ENCODE measurements at places on chromosomes 13 and 19. TPM values are rescaled to one million over a fixed set of nuclear protein-coding genes. Genes with fewer than 3 reads are reported as not detected.
A peak's percentile ranks its signal among the peaks of the same experiment; 100 is the strongest.

DNA sequence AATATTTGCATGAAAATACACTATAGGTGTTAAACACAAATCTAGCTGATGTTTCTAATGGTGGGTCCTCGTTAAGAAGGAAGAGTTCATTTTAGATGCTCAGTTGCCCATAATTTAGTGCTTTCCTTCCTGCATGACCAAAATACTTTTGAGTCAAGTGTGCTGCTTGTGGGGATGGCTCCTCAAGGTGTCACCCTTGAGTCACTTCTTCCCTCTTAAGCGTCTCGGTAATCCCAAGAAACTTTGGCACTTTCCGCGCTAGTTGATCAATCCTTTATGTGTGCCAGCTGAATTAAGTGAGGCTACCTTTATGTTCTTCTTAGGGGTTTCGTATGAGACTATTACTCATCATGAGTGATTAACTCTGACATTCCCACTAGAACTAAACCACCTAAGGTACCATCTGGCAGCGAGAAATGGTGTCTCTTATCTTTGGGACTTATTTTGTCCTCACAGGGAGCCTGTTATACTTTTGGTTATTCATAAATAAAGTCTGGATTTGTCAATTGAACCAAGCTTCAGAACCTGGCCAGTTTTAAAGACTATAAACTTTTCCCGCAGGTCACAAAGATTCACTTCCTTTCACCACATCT lies 106.8 kb downstream of the NHLRC3 start:
- no peaks in the 10 kb centered on the region for H3K27me3 ChIP-seq
- H3K4me1 ChIP-seq = no peaks in the 10 kb centered on the region
- no peaks in the 10 kb centered on the region for H3K36me3 ChIP-seq
- H3K27ac ChIP-seq = peak overlapping the region; percentile 14
- peak; percentile 43 for DNase-seq
- peak overlapping the region; percentile 21 for H3K4me3 ChIP-seq

DNA sequence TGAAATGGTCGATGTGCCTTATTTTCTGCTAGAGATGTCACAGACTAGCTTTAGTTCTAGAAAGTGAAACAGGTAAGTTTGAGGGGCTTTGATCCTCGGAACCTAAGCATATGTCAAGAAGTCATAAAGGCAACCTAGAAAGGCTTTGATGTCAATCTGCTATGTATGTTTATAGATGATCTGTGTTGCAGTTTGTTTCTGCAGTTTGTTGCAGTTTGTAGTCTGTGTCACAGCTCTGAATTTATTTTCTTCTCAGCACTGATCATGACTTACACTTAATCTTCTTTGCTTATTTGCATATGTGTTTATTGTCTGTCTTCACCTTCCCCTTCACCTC lies 5.9 kb downstream of the LSM14A start:
- no peak overlapping the region for H3K4me3 ChIP-seq
- H3K4me1 ChIP-seq = peaks cover 35% of the 10 kb centered on the region
- H3K27ac ChIP-seq = no peak overlapping the region

DNA sequence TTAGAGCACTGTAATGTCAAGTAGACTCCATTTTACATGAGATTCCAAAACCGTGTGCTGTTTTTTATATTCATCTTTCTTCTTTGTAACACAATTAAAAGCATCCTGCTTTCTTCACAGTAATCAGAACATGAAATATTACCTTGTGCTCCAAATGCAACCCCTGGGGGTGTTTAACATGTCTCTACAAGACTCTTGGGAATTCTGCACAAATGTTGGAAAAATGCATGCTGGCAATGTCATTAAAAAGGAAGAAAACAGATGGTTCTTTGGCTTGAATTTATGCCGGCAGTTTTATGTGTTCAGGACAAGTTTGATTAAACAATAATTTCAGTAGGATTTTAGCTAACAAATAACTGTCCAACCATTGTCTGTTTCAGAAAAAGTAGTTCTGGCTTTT lies 159.1 kb downstream of the LIG4 start:
- no peaks in the 10 kb centered on the region for H3K4me1 ChIP-seq
- no peak for DNase-seq
- no peaks in the 10 kb centered on the region for H3K27me3 ChIP-seq
- H3K27ac ChIP-seq = no peak overlapping the region

- H3K4me1 ChIP-seq = no peaks in the 10 kb centered on the region
- DNase-seq = no peak
- H3K4me3 ChIP-seq = no peak overlapping the region
- H3K27me3 ChIP-seq = no peaks in the 10 kb centered on the region
- H3K27ac ChIP-seq = no peak overlapping the region
Measured at GRCh38 chr13:22276616-22277015, 605.7 kb downstream of the FGF9 start.

DNA sequence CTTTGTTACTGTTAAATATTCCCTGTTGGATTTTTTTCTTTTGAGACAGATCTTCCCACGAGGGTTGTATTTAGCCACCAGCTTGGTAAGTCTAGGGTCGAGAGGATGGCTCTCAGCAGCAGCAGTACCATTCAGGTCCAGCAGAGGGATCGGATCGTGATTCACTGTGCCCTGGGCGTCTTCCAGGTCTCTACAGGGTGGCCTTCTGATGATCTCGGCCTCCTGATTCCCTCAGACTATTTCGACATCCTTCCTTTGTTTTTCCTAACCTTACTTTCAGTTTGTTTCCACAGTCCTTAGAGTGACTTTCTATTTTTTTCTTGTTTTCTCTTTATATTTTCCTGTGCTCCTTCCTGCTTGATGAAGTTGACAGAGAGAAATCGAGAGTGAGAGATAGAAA lies 1436.9 kb downstream of the UQCRFS1 start:
- no peak overlapping the region for H3K4me3 ChIP-seq
- H3K27ac ChIP-seq = no peak overlapping the region
- H3K36me3 ChIP-seq = no peaks in the 10 kb centered on the region

- no peak for DNase-seq
- no peaks in the 10 kb centered on the region for H3K27me3 ChIP-seq
Measured at GRCh38 chr13:99636306-99636705, 135.0 kb downstream of the TM9SF2 start.

The UBE2L5 gene
- total RNA-seq = not detected

GRCh38 chr13:93674337-93674755 lies 447.7 kb downstream of the GPC6 start:
- H3K27me3 ChIP-seq = no peaks in the 10 kb centered on the region
- no peak for DNase-seq
- no peaks in the 10 kb centered on the region for H3K36me3 ChIP-seq

DNA sequence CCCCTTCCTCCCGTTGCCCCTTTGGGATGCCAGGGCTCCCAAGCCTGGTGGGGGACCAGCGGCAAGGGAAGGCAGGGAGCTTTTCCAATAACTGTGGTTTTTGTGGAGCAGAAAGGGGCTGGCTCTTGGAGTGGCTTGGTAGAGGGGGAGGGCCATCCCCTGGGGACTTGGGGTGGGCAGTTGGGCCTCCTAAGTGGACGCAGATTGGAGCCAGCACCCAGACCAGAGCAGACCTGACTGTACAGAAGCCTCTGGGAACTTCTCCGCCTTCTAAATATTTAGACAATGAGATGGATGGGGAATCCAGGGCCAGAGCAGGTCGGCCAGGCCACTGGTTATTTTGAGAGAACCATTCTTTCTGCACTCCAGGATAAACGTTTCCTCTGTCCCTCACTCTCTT lies 4.2 kb downstream of the PTGIR start:
- H3K27ac ChIP-seq = peak overlapping the region; percentile 68
- H3K4me1 ChIP-seq = peaks cover 11% of the 10 kb centered on the region
- H3K27me3 ChIP-seq = no peaks in the 10 kb centered on the region
- DNase-seq = no peak

The NLRP5 gene
- 0.98 TPM for total RNA-seq

DNA sequence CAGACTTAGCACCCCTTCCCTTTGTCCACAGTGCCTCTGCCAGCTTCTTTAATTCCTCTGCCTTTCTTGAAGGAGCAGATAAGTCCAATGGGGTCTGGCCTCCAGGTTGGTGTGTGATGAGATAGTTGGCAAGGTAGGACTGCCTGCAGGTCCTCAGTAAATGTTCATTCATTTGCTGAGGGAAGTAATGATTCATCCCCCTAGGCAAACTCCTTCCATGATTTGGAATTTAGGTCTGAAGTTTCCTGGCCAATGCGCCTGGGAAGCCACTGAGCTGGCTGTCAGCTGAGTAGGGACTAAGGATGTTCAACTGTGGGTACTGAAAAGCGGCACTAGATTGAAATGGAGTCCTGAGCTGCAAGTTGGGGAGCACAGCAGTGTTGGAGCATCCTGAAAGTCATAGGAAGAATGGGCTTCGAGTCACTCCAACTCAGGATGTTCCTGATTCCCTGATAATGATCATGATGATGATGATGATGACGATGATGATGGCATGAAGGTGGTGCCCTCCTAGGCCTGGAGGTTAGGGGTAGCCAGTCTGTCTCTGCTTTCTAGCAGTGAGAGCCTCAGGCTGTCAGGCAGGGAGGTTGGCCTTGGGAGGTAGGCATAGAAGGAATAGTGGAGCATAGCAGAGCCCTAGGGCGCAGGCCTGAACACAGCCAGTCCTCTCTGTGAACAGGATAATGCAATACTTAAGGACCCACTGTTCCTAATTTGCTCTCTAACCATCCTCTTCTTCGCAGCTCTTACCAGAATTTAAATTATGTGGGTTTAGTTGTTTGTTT lies 44.7 kb downstream of the COL4A2 start:
- H3K27ac ChIP-seq = no peak overlapping the region
- no peaks in the 10 kb centered on the region for H3K27me3 ChIP-seq
- H3K4me1 ChIP-seq = no peaks in the 10 kb centered on the region
- no peak overlapping the region for H3K4me3 ChIP-seq

The STK24 gene
- 71.9 TPM for total RNA-seq

The IFNL1 gene
- total RNA-seq = not detected

DNA sequence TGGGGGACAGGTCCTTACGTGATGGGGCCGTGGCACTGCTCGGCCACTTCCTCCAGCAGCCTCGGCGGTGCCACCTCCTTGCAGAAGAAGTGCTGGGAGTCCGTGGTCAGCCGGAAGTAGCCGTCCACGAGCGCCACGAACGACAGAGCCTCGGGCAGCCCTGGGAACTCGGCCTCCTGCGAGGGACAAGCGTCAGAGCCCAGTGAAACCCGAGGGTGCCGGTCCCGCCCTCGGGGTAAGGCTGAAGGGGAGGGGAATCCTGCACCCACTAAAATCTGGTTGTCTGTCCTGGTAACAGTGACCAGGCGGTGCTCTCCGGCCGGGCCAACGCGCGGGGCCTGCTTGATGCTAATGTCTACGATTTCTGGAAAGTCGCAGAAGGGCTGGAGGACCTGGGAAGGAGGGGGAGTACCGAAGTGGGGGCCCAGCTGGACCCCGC lies 6.4 kb downstream of the JAK3 start:
- H3K36me3 ChIP-seq = no peaks in the 10 kb centered on the region
- no peaks in the 10 kb centered on the region for H3K27me3 ChIP-seq
- no peak for DNase-seq

Measured in breast epithelium (tissue), 4 donors.